IMR-90 (cell line): ENCODE measurements at places on chromosomes 12 and 14. TPM values are rescaled to one million over a fixed set of nuclear protein-coding genes. Genes with fewer than 3 reads are reported as not detected.

RGS6 gene
- polyA plus RNA-seq = not detected in 2 replicates

CD163 gene
- not detected in 2 replicates for polyA plus RNA-seq

FOXA1 gene
- polyA plus RNA-seq = 0.09 and 0.31 TPM in 2 replicates

GEMIN2 gene
- polyA plus RNA-seq = 11.2 and 11.9 TPM in 2 replicates

TEP1 gene
- 9.8 and 10.7 TPM in 2 replicates for polyA plus RNA-seq

HVCN1 gene
- polyA plus RNA-seq = 1.3 and 1.9 TPM in 2 replicates
